Stimulated activated CD8-positive, alpha-beta memory T cell treated with anti-CD3 and anti-CD28 coated beads, Interleukin-7, amount 100 ng/mL, for 4 hours (primary cell): ENCODE measurements at places on chromosomes 7 and 10.

- peak; percentile 28 for DNase-seq
Measured at GRCh38 chr7:105677817-105678573, 96.7 kb upstream of the EFCAB10 start.

DNA sequence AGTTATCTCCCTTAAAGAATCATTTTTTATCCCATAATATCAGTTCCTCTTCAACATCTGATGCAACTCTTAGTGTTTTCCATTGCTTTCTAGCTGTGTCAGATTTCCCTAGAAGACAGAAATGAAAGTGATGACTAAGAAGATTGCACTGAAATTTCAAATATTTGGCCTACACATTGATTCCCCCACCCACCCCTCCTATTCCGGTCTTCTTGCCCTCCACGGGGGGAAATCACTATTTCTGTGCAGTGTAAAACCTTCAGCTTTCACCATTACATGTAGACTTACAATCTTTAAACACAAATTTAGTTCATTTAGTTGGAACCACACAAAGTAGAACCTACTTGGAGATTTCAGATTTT, 63.7 kb upstream of the IL6 start:
- no peak for DNase-seq

- no peak for DNase-seq
Measured at GRCh38 chr7:130958846-130959245, 224.8 kb upstream of the KLF14 start.

- DNase-seq = no peak
Measured at GRCh38 chr7:69878591-69878990, 280.3 kb downstream of the AUTS2 start.

DNA sequence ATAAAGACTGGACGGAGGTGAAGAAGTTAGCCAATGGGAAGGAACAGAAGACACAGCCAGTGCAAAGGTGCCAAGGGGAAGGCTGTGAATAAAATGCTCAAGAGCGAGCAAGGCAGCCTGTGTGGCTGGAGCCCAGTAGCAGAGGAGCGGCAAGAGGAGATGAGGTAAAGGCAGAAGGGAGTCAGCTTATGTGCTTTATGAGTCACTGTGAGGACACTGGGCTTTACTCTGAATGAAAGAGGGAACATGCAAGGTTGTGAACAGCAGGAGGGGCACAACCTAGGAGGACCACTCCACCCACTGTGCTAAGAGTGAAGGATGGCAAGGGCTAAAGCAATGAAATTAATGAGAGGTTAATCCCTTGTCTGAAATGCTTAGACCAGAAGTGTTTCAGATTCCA, 129.0 kb upstream of the ODAD2 start:
- no peak for DNase-seq

- peak; percentile 42 for DNase-seq
Measured at GRCh38 chr10:73759512-73760115, 15.4 kb downstream of the SEC24C start.

GRCh38 chr10:22816298-22816653, 101.9 kb upstream of the PIP4K2A start:
- no peak for DNase-seq

DNA sequence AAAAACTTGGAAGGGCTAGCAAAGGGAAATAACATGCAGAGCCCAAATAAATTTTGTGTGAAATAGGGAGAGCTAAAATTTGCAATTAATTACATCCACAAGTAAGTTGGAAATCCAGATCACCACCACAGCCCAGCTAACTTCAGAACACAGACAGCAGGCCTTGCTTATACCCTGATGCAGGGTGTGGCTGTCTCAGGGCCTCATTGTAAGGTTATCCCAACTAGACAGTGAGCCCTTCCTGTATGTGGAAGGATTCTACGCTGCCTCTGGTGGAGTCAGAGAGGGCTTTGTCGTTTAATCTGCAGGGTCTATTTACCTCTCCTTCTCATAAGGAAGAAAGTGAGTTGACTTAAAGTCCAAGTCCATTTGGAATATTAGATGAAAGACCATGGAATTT, 181.0 kb upstream of the TCF7L2 start:
- DNase-seq = no peak

DNA sequence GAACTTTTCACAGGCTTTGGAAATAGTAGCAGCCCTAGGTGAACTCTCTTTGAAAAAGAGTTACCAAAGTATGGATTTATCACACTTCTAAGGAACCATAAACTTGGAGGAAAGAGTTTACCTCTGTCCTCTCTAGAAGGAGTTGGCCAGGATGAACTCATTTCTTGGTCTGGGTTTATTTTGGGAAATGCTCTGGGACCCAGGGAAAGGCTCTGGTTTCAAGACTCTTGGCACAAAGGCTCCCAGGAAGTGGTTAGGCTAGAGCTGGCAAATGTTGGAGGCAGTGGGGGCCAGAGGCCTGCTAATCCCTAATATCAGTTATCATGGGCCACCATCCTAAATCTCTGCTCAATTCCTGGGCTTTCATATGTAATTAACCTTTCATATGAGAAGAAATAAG, 36.3 kb upstream of the CDK6 start:
- no peak for DNase-seq

GRCh38 chr7:99010281-99010680, 131.9 kb downstream of the TRRAP start:
- no peak for DNase-seq

- DNase-seq = no peak
Measured at GRCh38 chr7:158024881-158025280, 562.7 kb downstream of the PTPRN2 start.
